ENCODE measurements at places on chromosomes 2 and 18. TPM values are rescaled to one million over a fixed set of nuclear protein-coding genes. Genes with fewer than 3 reads are reported as not detected.

Gene PAX8
- 1.2 TPM for total RNA-seq

Gene ACTR3
- total RNA-seq = 173 TPM

Gene DAW1
- total RNA-seq = not detected

Gene KCNF1
- 0.94 TPM for total RNA-seq
